ENCODE measurements at places on chromosomes 12 and 14. TPM values are rescaled to one million over a fixed set of nuclear protein-coding genes. Genes with fewer than 3 reads are reported as not detected.

DNA sequence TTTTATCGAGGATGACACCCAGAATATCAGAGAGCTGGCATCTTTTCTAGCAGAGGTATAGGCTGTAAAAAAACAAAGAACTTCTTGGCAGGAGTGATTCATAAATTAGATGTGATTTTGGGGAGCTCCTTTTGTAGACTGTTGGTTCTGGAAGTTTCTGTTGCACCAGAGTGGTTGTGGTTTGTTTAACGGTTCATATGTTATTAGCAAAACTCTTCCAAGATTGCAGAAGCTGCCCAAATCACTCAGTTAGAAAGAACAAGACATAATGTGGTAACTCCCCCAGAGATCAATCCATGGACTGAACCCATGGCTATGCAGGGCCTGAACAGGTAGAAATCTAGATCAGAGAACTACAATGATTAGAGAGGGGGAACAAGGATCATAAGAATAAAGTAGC is 6.7 kb upstream of the RNASE10 start:
- DNase-seq, result no peak

- no peak for DNase-seq
These were observed 150.7 kb upstream of the PTPRQ start for GRCh38 chr12:80293347-80293746.

GRCh38 chr12:113066813-113067400 is 10.4 kb downstream of the DTX1 start:
- no peak for DNase-seq

GRCh38 chr14:99524804-99525698 is 43.8 kb downstream of the CCNK start:
- DNase-seq, result no peak

GRCh38 chr14:67240168-67240932 is 885 bp upstream of the PALS1 start:
- no peak for DNase-seq

The MOK gene
- 14.2 TPM for total RNA-seq

DNA sequence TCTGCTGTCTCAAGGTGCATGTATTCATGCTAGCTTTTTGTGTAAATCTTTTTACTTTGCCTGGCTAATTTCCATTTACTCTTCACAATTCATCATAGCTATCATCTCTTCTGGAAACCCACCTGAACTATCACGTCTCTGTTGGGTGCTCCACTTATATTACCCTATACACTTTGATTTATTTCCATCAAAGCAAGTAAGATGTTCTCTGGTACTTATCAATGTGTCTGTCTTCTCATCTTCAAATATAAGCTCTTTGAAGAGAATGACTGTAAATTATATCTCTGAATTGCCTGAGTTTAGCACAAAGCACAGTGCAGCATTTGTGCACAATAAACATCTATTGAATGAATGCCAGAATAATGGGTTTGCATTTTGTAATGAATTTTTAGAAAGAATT is 1129.7 kb downstream of the LRFN5 start:
- DNase-seq, result no peak

The LALBA gene
- not detected for total RNA-seq

The MYH6 gene
- not detected for total RNA-seq

The TAPBPL gene
- 21.1 TPM for total RNA-seq

The STXBP6 gene
- total RNA-seq, result 4.4 TPM

The TEAD4 gene
- total RNA-seq, result 18.7 TPM

Measured in vagina (tissue), 2 donors.